ENCODE measurements at places on chromosomes 6 and 20.

GRCh38 chr6:12479881-12480280 is 189.7 kb downstream of the EDN1 start:
- no peak for DNase-seq

DNA sequence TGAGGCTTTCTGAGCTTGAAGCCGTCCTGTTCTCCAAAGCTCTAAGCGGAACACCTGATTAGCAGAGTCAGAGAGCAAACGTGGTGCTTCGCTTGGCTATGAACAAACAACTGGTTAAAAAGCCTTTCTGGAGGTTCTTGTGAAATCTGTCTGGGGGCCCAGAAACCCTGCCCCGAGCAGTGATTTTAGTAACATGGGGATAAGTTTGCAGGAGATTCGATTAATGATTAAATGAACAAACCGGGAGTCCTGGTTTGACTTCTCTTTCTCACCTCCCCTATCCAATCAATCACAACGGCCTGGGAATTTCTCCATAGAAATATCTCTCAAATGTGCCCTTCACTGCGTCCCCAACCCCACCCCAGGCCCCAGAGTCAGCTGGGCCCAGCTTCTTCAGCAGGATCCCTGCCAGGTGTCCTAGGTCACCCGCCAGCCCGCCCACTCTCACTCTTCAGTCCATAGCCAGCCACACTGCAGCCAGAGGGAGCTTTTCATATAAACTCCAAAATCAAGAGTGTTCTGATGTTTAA is 43.6 kb downstream of the ZDHHC14 start:
- no peak for DNase-seq

- no peak for DNase-seq
Measured at GRCh38 chr20:23520185-23520584, 29.3 kb downstream of the CST8 start.

GRCh38 chr6:157224178-157224950 is 99.0 kb downstream of the TMEM242 start:
- no peak for DNase-seq

DNA sequence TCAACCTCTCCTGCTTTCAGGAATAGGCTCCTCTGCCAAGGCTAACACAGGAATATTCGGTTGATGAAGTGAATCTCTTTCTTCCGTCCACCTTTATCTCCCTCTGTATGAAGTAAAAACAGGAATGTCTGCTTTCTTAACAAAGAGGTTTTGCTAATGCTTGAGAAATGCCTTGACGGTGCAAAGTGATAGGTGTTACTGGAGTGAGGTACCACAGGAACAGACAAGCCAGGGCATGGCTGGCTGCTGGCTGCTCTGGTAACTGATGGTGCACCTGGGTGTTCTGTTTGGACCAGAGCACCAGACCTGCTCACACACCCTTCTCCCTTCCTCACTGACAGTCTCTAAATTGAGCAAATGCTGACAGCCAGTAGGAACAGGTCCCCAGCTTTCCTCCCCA is 174.0 kb upstream of the FBXL4 start:
- no peak for DNase-seq

- DNase-seq = no peak
Measured at GRCh38 chr6:37308069-37308815, 45.5 kb upstream of the RNF8 start.

GRCh38 chr6:160260367-160260766 is 1.7 kb upstream of the SLC22A2 start:
- no peak for DNase-seq

DNA sequence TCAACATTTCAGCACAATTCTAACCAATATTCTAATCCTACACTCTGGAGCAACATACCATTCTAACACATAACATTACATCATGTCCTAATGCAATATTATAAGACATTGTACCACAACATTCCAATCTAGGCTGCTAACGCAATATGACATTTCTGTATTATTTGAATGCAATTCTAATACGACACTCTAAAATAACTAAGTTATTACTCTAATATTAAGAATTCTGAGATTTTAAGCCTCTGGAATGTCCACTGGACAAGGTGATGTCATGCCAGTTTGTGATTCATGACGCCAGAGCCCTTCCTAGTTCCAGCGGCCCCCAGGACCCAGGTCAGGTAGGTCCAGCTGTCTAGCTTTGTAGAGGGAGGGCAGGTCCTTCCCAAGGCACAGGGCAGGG is 69.7 kb upstream of the SIRPA start:
- DNase-seq = no peak

DNA sequence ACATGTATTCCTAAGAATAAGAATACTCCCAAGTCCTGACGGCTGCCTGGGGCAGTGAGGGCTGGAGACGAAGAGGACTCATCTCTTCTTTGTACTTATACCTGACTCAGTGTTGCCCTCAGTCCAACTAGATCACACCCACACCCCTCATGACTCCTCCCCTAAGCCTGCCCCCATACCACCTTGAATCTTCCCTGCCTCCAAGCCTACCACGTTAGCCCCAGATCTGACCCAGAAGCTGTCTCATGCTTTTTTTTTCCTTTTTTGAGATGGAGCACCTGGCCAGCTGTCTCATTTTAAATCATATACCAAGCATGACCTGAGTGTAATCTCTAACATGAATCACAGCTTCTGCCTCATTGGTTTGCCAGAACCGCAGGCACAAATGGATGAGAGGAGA is 45.2 kb downstream of the MUC22 start:
- no peak for DNase-seq

DNA sequence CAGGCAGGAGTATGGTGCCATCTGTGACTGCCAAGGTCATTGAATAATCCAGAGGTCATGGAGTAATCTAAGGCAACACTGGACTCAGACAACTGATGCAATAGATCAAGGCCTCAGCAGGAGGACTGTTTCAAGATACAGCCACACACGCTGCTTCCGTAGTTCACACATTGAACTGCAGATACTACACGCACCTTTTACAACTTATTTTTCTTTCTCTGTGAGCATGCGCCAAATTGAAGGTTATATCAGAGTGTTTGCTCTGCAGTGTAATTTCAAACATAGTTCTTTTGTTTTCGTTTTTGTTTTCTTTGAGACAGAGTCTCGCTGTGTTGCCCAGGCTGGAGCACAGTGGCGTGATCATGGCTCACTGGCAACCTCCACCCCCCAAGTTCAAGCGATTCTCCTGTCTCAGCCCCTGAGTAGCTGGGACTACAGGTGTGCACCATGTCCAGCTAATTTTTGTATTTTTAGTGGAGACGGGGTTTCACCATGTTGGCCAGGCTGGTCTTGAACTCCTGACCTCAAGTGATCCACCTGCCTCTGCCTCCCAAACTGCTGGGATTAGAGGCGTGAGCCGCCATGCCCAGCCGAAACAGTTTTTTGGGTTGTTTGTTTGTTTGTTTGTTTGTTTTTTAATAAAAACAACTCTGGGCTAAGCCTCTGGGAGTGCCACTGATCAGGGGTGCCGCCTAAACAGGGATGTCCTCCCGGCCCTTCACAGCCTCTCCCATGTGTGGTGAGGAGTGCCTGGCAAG is 96.6 kb upstream of the NAA20 start:
- DNase-seq = no peak

DNA sequence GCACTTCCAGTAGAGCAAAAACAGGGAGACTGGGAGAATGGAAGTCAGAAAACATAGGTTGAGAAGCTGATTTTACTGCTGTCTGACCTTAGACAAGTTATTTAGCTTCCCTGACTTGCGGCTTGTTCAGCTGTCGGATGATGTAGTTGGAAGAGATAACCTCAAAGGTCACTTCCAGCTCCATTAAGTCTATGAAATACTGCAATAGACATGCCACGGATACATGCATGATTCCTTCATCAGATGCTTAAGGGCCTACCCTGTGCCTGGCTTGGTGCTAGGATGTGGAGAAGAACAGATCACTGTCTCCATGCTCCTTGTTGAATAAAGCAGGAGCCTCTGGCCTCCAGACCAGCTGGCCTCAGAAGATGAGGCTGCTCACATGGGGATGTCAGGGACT is 43.7 kb downstream of the FYN start:
- DNase-seq = no peak

- no peak for DNase-seq
Measured at GRCh38 chr20:24365670-24366069, 103.8 kb upstream of the SYNDIG1 start.

GRCh38 chr6:125983246-125983945 is 2.9 kb upstream of the TRMT11 start:
- no peak for DNase-seq

- no peak for DNase-seq
Measured at GRCh38 chr20:62104791-62105345, 17.4 kb upstream of the LSM14B start.

GRCh38 chr20:33005132-33005566 is 916 bp upstream of the SUN5 start:
- DNase-seq = peak; percentile 6

DNA sequence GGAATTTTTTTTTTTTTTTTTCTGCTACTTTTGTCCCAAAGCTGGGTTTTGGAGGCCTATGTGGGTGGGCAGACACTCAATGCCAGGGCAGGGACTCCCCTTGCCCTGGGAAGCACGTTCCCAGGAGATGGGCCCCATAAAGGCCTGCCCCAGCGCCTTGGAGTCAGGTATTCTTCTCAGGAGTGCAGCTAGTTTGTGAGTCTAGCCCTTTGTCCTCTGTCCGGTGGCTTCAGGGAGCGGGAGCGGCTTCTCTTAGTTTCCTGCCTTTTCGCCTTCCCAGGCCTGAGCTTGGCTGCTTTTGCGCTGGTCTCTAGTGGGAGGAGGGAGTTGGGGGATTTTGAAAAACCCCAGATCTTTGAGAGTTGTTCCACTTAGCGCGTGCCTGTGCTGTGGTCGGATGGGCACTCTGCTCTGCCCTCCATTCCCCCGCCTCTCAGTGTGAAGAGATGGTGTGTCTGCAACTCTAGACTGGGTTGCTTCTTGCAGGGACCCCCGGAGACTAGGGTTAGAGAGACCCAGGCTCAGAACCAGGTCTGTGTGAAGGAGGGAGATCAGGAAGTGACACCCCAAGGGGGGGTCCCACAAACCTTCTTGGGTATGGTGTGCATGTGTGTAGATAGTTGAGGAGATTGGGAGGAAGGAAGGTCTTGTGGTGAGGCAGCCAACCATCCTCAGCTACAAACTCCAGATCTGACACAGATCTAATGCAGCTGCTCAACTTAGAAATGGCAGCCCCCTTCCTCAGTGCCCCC is 1.3 kb downstream of the PLCG1 start:
- DNase-seq = no peak

GRCh38 chr6:5188646-5189045 is 72.1 kb downstream of the LYRM4 start:
- DNase-seq = no peak

- DNase-seq = no peak
Measured at GRCh38 chr6:85561750-85562357, 31.8 kb downstream of the SNX14 start.

DNA sequence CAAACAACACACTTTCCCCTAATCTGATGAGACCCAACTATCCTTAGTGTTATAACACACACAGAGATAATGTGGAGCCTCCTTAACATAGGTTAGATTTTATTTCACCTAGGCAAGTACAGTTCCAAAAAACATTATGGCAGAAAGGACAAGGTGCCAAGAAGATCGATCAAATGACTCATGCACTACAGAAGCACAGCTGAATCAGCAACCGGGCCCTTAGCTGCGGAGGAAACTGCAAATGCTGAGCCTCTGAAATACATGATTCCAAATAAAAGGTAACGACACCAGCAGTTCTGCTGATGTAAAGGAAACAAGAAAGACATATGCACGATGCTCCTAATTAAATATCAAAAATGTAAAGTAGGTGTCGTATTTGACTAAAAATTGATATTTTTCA is 19.9 kb upstream of the MUC21 start:
- DNase-seq = no peak

DNA sequence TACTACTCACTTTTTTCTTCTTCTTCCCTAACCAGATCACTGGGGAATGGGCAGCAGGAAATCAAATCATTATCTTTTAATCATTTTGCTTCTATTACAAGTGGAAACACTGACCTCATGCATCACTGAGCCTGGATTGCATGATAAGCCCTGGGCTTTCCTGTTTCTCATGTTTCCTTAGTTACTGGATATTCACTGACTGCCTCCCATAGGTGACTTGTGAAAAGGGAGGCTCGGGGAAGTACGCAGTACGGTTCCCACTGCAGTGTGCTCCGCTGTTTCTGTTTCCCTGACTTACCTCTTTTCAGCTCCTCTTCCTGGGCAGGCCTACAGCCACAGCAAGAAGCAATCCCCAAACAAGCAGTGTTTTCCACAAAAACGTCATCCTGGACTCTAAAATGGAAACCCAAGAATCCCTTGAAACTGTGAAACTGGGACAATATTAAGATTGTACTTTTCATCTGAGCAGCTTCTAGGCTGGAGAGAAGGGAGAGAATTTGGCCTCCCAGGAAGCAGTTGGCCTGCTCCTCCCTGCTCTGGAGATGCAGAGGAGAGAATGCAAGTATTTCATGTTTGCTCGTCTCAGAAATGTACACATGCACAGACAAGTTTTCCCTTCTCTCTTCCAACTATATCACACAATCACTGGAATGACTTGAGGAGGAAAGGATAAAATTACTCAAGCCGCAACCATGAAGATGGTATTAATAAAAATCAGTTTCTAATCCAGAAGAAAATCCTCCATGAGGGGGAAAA is 13.1 kb downstream of the BTNL2 start:
- no peak for DNase-seq

DNA sequence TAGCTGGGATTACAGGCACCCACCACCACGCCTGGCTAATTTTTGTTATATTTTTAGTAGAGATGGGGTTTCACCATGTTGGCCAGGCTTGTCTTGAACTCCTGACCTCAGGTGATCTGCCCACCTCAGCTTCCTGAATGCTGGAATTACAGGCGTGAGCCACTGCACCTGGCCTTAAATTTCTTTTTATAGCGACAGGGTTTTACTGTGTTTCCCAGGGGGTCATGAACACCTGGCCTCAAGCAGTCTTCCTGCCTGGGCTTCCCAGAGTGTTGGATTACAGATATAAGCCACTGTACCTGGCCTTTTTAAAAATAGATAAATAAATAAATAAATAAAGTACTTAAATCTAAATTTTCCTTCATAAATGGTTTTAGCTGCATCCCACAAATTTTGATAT is 57.5 kb downstream of the LIN28B start:
- no peak for DNase-seq

DNA sequence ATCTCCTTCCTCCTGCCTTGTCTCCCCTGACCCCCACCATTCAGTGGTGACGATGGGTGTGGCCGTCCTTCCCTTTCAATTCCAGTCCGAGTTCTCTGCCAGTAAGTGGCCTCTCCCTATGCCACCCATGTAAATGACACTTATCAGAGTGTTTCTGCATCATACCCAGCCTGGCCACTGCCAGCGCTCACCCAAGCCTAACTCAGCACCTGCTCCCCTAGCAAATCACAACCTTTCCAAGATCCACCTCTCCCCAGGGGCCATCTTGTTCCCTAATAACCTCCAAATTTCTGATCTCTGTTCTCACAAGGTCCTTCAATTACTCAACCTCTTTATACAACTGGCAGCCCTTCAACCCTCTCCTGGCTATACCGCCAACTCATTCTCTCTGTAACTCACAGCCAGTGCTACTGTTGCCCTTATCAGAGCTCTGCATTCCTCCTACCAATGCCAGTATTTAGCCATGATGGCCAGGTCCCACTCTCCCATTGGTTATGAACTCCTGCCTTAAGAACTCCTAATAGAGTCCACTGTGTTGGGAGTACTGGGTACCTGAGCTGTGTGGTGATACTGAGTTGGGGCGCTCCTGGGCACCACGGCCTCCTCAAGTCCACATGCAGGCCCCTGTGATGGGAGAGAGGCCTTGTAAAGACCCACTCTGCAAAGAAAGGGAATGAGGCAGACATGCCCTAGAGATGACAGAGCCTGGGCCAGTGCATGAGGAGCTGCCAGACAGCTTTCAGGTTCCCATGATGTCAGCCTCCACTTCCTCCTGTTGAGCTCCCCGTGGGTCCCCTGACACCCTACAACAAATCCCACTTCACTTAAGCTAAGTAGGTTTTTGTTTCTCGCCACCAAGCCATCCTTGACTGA is 187.4 kb upstream of the RREB1 start:
- DNase-seq = no peak

- DNase-seq = no peak
Measured at GRCh38 chr20:3732327-3733118, at the start of gene HSPA12B. Gene HSPA12B, plus strand, starts transcription at chr20:3732685. Its CDS starts 5,990 bp downstream, at chr20:3738675.

Data from stimulated activated CD8-positive, alpha-beta memory T cell treated with anti-CD3 and anti-CD28 coated beads, Interleukin-7, amount 100 ng/mL, for 4 hours (primary cell).